ENCODE measurements at places on chromosomes 6 and 20.

DNA sequence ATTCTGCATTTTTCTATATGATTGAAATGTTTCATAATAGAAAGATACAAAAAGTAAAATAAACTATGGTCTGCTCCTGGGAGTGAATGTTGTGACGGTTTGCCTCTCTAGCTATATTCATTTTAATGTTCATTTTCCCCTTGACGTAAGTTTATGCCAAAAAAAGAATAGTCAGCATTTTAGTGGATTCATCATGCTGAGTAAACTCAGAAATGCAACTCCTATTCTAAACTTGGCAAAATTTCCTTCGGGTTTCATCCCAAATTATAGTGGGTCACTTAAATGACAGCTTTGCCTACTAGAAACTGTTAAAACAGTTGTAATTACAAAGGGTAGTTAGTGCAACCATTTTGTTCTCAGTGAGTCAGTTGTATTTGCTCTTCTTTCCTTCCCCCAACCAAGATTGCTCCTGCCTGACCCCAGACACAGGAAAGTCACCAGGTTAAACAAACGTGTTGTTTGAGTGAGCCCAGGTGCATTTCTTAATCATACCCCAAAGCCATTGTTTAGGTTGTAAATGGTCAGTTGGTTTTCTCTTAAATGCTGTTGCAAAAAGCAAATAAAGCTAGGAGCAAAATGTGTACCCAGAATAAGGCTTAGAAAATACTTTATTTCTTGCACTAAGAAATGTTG lies 482.3 kb upstream of the SOX4 start:
- DNase-seq = no peak

DNA sequence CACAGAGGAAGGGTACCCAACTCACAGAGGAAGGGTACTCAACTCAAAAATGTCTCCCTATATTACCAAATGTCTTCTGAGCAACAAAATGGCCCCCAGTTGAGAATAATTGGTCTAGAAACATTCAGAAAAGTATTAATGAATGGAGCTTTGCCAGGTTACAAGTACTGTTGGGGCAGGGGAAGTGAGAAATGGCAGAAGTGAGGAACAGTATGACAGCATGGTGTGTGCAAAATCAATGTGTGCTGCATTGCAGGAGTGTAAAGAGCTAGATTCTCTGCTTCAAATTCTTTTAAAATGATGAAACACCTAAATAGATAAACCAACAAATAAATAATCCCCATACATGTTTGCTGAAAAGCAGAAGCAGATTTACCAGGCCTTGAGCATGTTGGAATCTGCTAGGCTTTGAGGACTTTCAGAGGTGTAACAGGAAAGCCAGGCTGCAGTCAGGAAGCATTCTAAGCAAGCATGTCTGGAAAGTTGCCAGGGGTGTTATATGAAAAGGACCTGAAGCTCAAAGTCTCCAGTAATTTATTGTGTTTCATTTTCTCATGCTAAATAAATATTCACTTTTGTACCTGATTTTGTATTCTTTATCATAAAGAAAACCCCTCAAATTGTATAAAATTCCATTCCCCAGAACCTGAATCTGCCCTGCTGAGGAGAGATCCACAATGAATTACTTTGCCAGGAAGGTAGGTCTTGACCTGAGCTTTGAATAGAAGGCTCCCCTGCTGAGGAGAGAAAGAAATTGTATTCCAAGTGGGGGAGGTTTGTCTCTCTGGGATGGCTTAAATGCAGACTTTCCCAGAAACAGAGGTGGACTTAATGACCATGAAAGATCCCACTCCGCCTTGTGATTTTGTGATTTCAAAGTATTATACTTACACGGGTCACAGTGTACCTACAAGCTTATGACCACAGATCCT lies 265.0 kb upstream of the MARCKS start:
- no peak for DNase-seq

GRCh38 chr6:108564178-108564577 lies 3.5 kb downstream of the FOXO3 start:
- DNase-seq = no peak

- DNase-seq = no peak
These were observed 15.5 kb downstream of the SYTL3 start for GRCh38 chr6:158665332-158665731.

DNA sequence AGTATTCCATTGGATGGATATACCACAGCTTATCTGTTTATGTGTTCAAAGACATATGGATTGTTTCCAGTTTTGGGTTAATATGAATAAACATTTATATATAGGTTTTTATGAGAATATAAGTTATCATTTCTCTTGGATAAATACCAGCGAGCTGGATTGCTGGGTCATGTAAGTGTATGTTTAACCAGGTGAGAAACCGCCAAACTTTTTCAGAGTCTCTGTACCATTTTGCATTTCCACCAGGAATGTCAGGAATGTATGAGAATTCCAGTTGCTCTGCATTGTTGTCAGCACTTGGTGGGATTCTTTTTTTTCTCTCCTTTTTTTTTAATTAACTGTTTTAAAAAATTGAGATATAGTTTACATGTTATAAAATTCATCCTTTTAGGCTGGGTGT lies 52.1 kb downstream of the PHF20 start:
- no peak for DNase-seq

DNA sequence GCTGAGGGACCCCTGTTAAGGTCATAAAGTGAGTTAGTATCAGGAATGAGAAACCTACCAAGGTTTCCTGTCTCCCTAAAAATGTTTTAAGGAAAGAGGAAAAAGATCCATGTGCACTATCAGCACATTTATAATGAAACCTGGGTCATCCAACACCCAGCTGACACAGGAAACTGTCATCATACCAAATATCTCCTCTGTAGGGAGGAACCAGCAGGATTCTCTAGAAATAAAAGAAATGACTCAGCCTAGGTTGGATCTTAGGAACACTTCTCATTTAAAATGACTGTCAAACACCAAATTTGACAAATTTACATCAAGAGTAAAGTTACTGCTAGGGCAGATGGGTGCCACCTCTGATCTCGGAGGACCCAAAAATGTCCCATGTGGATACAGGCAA lies 21.7 kb downstream of the GFOD1 start:
- DNase-seq = peak; percentile 57

GRCh38 chr6:122676146-122676545 lies 65.9 kb downstream of the PKIB start:
- no peak for DNase-seq

- no peak for DNase-seq
These were observed 31.2 kb downstream of the SYNE1 start for GRCh38 chr6:152605941-152606340.

GRCh38 chr20:34638039-34638292 lies 38.9 kb downstream of the PIGU start:
- DNase-seq = no peak

GRCh38 chr6:21309807-21310221 lies 283.7 kb upstream of the SOX4 start:
- no peak for DNase-seq

DNA sequence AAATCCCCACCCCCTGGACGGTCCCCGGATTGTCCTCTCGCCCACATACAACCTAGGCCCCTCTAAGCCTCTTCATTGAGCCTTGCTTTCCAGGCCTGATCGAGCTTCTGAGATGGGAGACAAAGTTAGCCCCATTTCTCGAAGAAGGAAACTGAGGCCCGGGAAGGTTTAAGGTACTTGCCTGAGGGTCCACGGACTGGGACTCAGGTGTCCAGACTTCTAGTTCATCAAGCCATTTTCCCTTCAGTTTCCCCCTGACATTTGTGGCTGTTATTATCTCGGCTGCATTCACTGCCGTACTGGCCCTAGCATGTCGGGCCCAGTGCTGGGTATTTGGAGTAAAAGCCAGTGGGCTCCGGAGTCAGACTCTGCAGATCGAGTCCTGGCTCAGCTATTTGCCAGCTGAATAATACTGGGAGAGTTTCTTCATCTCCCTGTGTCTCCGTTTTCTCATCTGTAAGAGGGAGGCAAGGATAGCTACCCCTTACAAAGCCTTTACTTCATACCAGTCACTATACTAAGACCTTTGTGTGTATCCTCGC lies 633 bp downstream of the RPRD1B start:
- no peak for DNase-seq

DNA sequence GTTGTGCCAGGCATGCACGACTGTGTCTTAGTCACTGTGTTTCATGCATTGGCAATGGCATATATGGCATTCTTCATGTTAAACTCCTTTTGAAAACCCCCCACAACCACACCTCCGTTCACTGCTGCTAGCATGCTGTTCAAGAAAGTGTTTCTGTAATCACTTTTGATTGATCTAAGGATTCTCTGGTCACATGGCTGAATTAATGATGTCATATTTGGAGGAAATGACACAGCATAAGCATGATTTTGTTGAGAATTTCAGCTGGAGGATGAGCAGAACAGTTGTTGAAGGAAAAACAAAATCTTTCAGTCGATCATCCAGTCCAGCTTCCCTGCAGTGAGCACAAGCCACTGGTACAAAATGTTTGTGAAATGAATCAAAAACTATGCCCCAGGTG lies 203.5 kb upstream of the ECI2 start:
- DNase-seq = no peak

DNA sequence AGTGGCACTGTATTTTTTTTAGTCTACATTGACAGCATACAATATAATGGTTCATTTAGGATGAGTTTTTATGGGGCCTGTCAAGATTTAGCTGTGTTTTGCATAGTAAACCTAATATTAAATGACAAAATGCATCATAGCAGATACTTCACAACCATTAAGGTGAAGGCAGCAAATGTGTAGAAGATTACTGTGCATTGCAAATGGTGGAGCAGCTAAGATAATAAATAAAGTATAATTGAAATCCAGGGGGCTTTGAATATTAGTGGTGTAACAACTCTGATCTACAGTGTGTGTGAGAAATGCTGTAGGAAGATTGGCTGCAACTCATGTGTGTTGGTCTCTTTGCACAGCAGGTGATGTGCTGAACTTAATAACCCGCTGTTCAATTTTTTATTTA lies 801.9 kb upstream of the CITED2 start:
- no peak for DNase-seq

- no peak for DNase-seq
These were observed 52.8 kb downstream of the MYB start for GRCh38 chr6:135233686-135234491.

- DNase-seq = no peak
These were observed 68.5 kb downstream of the FOXC1 start for GRCh38 chr6:1678201-1678600.

DNA sequence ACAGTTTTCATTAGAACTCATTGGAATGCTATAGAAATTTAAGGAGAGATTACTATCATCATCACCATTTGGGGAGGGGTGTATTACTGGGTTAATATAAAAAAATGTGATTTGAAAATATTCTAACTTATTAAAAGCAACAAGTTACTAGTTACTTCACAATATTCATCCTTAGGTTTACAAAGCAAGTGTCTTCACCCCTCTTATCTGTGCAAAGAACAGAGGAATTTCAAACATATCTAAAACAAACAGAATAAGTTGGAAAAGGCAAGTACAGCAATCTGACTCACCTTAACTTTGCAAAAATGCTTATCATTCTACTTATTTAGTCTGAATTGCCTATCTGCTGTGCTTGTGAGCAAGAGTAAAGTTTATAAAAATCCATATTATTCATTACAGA lies 32.9 kb downstream of the DCBLD1 start:
- DNase-seq = no peak

DNA sequence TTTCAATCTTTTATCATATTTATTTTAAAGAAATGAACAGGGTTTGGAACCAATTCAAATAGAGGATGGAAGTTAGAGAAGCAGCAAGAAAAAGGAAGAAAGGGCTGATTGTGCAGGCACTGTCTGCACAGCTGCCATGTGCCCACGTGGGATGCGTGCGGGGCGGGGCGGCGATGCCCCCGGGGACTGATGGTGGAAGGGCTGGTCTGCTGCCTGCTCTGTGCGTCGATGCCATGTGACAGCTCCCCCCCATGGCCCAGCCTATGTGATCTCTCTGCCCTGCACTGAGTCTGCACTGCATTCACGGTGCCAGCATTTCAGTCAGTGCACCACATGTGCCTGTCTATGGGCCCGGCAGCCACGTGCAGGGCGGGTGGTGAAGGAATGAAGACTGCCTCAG lies 96.4 kb downstream of the IRF4 start:
- DNase-seq = no peak

DNA sequence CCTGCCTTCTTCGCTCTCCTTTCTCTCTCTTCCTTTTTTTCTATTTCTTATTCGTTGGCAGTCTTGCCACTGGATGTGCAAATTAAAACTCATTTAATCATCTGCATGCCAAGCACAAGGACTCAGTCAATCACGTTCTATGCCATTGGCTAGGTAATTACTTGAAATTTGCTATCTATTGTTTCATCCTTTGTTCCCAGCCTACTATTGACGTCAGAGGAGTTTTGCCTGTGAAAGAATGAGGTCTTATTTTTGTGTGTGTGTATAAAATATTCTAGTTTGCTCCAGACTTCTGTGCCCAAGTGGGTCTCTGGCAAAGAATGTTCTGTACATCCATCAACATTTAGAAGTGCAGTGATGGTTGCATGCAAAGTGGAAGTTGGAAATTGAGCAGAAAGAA lies 132.3 kb upstream of the DOK5 start:
- DNase-seq = no peak

DNA sequence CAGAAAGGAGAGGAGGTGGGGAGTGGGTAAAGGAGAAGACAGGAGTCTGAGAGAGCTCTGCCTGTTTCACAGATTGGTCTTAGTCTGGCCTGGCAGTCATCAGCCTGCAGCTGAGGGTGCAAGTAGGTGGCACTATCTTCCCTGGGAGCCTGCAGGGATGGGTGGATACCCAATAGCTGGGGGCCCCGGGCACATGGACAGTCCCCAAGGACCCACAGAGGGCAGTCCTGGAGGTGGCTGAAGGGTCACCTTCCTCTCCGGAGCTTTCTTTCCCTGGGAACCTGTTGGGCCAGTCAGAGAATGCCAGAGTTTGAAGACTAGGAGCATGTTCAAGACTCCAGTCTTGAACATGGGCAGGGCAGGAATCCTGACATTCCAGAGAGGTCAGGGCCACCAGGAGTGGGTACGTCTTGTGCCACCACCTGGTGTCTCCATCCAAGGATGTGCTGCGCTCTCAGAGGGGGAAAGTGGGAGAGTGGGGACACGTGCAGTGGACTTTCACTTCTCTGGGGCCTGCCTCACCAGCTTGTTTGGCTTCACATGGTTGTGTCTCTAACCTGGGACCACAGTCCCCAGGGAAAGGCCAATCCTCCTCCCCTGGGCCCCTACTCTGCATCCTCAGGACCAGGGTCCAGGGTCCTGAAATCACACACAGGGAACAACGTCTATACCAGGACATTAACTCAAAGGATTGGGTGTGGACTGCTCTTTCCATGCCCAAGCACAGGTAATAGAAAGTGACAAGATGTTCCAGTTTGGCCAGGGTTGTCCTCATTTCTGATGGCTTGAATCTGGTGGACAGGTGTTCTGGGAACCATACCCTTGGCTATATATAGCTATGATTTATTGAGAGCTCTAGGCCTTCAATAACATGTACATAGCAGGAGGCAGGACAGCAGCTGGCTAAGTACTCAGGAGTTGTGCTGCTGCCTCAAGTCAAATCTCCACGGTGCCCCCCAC lies 18.0 kb downstream of the AARS2 start:
- DNase-seq = no peak

DNA sequence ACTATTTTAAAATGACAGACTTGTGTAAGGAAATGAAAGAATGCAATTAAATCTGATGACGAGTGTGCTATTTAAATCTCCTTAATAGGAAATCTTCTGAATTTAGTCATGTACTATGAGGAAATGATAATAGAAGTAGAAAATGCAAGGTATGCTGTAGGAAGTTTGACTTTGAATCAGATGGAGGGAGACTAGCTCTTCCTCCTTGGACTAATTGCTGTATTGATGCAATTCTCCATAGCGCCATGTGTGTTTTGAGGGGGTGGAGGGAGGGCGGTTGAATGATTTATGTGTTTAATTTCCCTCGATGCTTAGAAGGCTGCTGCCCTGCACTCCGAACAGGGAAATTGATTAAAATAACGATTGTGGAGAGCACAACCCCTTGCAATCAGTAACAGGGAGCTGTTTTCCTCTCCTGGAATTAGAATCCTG lies 214.4 kb upstream of the PRND start:
- DNase-seq = no peak

GRCh38 chr6:10406556-10406955 lies 8.3 kb downstream of the TFAP2A start:
- DNase-seq = no peak
